ENCODE measurements at places on chromosomes 13 and 19.

DNA sequence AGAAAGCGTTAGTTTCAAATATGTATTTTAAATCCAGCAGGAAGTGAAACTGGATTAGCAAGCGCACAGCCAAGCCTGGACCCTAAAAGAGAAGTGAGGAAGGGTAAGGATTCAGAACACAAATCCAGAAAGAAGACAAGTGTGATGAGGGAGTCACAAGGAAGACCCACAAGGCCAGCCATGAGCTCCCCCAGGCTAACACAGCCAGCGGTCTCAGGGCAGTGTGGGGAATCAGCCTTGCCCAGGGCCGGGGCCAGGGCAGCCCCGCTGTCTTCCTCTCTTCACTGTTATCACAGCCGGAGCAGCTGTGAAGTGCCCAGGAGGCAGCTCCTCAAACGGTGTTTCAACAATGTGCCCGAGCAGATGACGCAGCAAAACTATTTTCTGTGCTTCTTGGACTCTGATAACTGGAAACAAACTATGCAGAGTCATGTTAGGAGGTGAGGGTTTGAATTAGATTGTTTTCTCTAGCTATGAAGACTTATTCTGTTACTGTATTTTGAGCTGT lies 12.2 kb upstream of the CDC16 start:
- no peak for DNase-seq

GRCh38 chr19:45496349-45496953 lies 396 bp downstream of the RTN2 start:
- peak; percentile 61 for DNase-seq

GRCh38 chr19:53915000-53915399 lies 5.9 kb downstream of the CACNG7 start:
- DNase-seq, result no peak

- DNase-seq, result no peak
Measured at GRCh38 chr19:35404879-35405622, 34.2 kb downstream of the GPR42 start.

DNA sequence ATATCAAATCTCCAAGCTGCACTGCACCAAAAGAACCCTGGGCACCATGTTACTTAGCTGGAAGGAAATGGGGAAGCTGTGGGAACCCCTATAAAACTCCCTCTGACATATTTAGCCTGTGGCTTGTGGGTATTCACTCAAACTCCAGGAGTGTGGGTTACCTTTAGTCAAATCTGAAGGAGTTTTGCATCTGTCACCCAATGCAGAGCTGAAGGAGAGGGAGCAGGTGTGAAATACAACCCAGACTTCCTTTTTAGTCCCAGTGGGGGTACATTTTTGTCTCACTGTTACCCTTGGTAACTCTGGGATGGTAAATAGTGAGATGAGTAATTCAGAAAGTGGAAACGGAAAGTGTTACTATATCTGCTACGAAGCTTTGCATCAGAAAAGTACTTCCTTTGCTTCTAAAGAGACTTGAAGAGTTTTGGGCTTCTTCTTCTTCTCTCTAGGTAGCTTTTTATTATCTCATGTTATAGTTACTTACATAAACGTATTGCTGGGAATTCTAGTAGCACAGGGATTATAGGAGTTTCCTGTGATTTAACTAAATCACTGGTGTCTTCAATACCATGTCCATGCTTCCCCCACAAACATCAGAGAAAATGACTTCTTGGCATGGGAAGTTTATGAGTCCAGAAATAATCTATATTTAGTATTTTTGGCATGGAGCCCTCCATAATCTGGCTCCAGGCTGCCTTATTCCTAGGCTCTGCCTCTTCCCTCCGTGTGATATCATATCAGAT lies 105.9 kb downstream of the AKAP11 start:
- DNase-seq, result no peak

DNA sequence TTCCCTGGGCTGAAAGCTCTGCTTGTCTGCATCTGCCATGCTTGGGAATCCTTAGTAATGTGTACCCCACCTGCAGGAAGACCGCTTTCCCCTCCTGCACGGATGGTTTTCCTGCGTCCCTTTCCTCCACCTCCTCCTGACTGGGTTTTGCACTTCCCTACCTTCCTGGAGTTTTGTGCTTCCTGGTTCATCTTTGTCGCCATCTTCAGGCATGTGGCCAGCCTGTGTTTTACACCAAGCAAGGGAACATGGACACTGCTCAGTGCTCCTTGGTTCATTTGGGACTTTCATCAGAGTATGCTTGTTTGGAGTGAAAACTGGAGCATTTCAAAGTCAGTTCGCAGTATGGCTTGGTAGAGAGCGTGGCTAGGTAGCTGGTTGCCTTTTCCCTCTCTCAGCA lies 30.7 kb downstream of the ERICH6B start:
- no peak for DNase-seq
